Small intestine (tissue), 16 donors: ENCODE measurements at places on chromosomes 5 and 9. TPM values are rescaled to one million over a fixed set of nuclear protein-coding genes. Genes with fewer than 3 reads are reported as not detected.

The SHC3 gene
- polyA plus RNA-seq, result not detected

- no peak for DNase-seq
These were observed 3.8 kb downstream of the RFX3 start for GRCh38 chr9:3521966-3522365.

DNA sequence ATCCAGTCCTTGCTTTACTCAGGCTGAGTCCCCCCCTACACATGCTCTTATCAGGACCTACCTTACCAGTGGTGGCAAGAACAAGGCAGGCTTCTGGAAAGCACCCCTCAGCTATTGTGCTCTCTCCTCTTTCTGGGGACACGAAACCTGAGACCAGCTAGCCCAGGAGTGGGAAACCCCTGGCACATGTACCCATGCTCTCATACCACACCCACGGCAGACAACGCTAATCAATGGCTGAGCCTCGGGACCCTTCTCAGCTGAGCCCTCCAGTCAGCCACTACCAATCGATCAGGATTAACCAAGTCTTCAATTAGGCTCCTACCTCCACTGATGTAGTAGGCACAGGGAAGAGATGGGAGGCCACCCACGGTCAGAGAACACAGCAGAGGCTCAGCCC is 65.1 kb downstream of the VAV2 start:
- DNase-seq, result no peak

The SPINK7 gene
- polyA plus RNA-seq, result 0.32 TPM

DNA sequence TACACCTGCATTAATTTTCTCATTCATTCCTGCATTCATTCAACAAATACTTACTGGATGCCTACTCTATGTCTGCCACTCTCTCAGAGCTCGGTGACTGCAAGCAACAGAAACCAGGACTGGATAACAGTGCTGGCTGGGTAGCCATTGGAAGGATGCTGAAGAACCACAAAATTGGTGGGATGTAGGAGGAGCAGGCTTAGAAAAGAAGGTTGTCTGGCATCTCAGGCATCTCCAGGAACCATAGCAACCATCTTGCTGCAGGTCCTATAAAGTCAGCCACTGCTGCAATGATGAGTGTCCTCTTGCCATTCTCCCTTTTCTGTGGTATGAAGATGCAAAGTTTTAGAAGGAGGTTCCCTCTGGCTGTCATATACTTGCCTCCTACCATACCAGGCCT is 168.6 kb downstream of the FGF18 start:
- no peak for DNase-seq

The BARX1 gene
- polyA plus RNA-seq, result not detected

DNA sequence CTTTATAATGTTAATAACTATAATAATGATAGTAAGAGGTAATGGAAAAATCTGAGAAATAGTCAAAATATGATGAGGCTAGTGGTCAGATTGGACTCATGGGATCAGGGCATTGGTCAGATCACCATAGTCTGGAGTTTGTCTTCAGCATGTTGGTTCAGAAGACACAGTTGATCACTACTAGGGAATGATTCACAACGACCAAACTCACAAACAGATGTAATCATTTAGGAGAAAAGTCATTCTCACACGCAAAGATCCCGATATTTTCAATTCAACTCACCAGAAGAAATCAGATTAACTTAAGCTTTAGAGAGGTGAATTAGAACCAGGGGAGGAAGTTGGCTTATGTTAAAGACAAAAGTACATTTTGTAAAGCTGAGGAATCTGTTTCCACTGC is 131.8 kb downstream of the LURAP1L start:
- no peak for DNase-seq

DNA sequence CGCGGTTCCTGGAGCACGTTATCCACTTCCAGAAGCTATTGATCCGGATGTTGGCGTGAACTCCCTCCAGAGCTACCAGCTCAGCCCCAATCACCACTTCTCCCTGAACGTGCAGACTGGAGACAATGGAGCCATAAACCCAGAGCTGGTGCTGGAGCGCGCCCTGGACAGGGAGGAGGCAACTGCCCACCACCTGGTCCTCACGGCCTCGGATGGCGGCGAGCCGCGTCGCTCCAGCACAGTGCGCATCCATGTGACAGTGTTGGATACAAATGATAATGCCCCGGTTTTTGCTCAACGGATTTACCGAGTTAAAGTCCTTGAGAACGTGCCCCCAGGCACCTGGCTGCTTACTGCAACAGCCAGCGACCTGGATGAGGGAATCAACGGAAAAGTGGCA is 809 bp downstream of the PCDHGA9 start:
- no peak for DNase-seq

The DDX41 gene
- 93.0 TPM for polyA plus RNA-seq

GRCh38 chr5:2093859-2094615 is 211.3 kb upstream of the IRX4 start:
- no peak for DNase-seq

The OMD gene
- polyA plus RNA-seq, result 0.10 TPM

GRCh38 chr9:126551812-126552211 is 61.9 kb upstream of the LMX1B start:
- no peak for DNase-seq

- DNase-seq, result no peak
These were observed 17.0 kb downstream of the LHX3 start for GRCh38 chr9:136187683-136188586.

DNA sequence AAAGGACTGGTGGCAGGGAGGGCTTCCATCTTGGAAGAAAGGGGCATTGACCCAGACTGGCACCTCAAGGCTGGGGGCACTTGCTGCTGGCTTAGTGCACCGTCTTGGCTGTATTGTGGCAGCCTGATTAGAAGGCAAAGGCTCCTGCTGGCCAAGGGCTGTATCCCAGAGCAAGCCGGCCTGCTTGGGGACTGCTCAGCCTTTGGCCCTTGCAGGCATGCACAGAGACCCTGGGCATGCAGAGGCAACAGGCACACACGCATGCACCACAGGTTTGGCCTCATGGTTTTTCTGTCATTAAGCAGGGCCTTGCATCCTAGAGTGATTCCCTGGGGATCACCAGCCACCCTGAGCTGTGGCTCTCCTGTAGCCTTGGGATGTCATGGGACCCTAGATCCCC is 29.0 kb downstream of the PITX1 start:
- no peak for DNase-seq

The ANKRD31 gene
- polyA plus RNA-seq, result 0.06 TPM

- DNase-seq, result no peak
These were observed 4.0 kb downstream of the SNX30 start for GRCh38 chr9:112754578-112754977.

GRCh38 chr5:172906888-172907287 is 52.3 kb upstream of the RPL26L1 start:
- DNase-seq, result no peak

GRCh38 chr5:29780401-29780800 is 1413.1 kb upstream of the CDH6 start:
- no peak for DNase-seq

The PTGES gene
- polyA plus RNA-seq, result not detected

DNA sequence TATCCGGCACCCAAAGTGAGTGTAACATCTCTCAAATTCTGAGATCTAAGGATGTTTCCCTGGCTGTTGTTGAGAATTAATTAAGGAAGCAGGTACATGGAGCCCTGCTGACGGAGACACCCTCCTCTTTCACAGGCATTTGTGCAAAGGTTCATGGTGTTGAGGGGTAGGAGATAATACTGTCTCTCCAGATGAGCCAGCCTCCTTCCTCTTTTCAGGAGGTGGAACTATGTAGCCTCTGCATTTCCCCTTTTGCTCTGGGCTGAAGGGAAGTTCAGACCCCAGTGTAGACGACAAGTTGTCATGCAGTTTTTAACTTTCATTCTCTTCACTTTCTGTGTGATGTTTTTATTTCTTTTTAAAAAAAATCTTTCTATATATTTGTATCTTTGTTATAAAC is 107.5 kb downstream of the GALNT10 start:
- DNase-seq, result no peak

- DNase-seq, result no peak
These were observed 47.4 kb downstream of the GOLPH3 start for GRCh38 chr5:32126691-32127090.

GRCh38 chr9:89637787-89638186 is 33.0 kb downstream of the GADD45G start:
- DNase-seq, result no peak

DNA sequence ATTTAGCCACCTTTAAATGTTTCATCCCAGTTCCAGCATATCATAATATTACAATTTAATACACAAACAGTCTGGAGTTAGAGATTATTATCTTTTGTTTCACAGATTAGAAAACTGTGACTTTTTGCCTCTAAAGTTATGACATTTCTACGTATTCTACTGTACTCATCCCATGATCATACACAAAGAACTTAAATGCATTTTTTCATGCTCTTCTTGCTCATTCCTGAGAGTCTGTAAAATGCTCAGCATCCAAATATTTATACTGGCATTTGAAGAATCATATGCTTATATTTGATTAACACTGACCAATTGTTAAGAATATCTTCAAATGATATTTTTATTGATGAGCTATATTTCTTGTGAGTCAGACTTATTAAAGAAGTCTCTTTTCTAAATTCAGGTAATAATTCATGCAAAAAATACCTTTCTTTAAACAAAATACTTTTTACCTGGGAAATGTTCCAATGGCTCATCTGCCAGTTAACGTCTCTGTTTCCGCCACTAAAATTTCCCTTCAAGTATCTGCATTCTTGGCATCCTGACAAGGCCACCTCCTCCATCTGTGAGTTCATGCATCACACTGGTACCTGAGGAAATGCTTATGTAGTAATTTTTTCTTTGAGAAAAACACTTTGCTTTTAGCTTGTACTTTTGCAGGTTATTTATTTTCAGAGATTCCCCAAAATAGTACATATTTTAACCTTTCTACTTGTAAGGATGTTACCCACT is 139.6 kb upstream of the RASA1 start:
- no peak for DNase-seq

DNA sequence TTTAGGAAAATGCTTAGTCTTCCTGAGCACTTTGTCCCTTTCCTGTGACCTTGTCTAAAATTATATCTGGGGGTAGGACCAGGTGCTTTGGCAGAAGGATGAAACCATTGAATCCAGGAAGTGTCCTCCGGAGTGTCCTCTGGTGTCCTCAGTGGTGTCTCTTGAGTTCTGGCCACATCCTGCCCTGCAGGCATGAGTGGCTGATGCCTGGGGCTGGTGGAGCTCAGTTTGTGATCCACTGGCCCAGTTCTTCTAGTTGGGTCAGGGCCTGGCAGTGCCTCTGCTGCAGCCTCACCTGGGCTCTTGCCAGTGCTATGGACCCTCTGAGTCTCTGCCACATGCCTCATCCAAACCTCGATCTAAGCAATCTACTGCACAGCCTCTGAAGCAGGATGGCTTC is 14.4 kb upstream of the TMED7 start:
- no peak for DNase-seq

- DNase-seq, result no peak
These were observed 15.0 kb downstream of the PJA2 start for GRCh38 chr5:109394806-109395205.

- no peak for DNase-seq
These were observed 109.6 kb upstream of the RPS23 start for GRCh38 chr5:82387819-82388166.

The GIN1 gene
- polyA plus RNA-seq, result 3.8 TPM

GRCh38 chr9:100714372-100715099 is 136.7 kb downstream of the CAVIN4 start:
- peak; percentile 55 for DNase-seq

The OR1J2 gene
- not detected for polyA plus RNA-seq

DNA sequence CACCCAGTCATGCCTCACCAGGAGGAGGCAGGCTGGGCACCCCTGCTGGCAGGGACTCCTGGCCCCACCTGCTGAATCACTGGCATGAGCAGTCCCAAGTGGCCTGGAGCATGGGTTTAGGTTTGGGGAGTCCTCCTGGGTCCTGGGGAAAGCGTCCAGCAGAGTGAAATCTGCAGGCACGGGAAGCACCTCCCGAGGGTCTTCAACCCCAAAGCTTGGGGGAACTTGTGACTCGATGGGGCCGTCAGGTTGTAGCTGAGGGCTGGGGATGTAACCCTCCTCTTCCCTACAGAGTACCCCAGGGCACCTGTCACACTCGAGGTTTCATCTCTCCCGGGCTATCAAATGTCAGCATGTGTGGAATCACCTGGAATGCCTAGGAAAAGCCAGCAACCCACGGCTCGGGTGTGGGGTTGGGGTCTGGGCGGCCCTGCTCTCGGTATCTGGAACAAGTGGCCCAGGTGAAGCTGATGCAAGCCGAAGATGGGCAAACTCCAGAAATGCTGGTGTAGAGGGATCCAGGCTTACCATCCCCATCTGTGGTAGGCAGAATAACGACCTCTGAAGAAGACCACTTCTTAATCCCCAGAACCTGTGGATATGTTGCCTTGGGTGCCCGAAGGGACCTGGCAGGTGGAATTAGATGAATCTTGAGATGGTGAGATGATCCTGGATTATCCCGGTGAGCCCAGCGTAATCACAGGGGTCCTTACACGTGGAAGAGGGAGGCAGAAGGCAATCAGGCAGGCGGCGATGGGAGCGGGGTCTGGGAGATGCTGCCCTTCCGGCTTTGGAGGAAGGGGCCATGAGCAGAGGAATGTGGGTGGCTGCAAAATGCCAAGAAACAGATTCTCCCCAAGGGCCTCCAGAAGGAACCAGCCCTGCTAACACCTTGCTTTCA is 6.1 kb upstream of the RASGEF1C start:
- no peak for DNase-seq

The GDA gene
- 33.1 TPM for polyA plus RNA-seq

- DNase-seq, result peak; percentile 69
These were observed 36.7 kb downstream of the HRH2 start for GRCh38 chr5:175694371-175695160.

GRCh38 chr5:180193749-180194375 is 15.1 kb downstream of the RASGEF1C start:
- no peak for DNase-seq

- no peak for DNase-seq
These were observed 31.0 kb upstream of the GABRP start for GRCh38 chr5:170752257-170753215.
